ENCODE measurements at places on chromosomes 11 and 22.

DNA sequence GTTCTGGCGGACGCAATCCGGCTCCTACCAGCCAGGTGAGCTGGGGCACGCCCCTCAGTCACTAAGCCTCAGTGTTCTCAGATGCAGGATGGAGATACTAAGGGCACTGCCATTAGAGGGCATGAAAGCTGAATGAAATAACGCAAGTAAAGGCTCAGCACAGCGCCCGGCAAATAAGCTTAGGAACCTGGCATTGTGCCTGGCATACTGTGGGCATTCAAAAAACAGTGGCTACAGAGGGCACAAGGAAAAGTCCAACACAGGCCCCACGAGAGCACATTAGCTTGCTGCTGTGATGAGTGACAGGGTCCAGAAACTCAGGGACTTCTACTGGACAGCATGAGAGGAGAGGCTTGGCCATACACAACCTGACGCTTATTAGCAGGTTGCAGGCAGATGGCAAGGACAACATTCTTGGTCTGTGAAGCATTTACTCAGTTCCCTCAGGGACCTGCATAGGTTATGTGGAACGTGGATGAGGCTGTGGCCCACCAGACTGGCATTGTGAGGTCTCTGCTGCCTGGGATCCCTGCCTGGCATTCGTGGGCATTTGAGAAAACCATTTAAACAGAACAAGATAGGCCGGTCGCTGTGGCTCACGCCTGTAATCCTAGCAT is 12.2 kb downstream of the TXN2 start:
- no peak for DNase-seq

GRCh38 chr11:79667380-79667779 is 226.6 kb upstream of the TENM4 start:
- no peak for DNase-seq

DNA sequence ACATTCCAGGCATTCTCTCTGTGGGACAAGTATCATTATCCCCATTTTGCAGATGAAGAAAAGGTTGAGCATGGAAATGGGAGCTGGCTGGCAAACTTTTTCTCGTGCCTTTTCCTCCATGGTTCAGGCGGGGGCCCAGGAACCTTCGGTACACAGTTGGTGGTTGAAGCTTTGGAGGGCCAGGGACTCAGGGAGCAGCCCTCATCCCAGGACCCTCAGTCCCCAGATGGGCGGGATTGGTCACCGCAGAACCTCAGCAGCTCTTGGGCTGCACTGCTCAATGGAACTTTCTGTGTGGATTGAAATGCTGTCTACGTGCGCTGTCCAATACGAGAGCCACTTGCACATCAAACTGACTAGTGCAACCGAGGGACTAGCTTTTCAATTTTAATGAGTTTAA is 61.2 kb downstream of the TSPAN18 start:
- no peak for DNase-seq

- DNase-seq = no peak
Observed at GRCh38 chr22:45263463-45264269, 21.1 kb upstream of the UPK3A start.

- DNase-seq = no peak
Observed at GRCh38 chr11:17439316-17439782, 37.3 kb downstream of the ABCC8 start.

GRCh38 chr11:14384338-14384737 is 25.4 kb upstream of the RRAS2 start:
- DNase-seq = no peak

GRCh38 chr11:87628957-87629356 is 546.3 kb downstream of the RAB38 start:
- no peak for DNase-seq

DNA sequence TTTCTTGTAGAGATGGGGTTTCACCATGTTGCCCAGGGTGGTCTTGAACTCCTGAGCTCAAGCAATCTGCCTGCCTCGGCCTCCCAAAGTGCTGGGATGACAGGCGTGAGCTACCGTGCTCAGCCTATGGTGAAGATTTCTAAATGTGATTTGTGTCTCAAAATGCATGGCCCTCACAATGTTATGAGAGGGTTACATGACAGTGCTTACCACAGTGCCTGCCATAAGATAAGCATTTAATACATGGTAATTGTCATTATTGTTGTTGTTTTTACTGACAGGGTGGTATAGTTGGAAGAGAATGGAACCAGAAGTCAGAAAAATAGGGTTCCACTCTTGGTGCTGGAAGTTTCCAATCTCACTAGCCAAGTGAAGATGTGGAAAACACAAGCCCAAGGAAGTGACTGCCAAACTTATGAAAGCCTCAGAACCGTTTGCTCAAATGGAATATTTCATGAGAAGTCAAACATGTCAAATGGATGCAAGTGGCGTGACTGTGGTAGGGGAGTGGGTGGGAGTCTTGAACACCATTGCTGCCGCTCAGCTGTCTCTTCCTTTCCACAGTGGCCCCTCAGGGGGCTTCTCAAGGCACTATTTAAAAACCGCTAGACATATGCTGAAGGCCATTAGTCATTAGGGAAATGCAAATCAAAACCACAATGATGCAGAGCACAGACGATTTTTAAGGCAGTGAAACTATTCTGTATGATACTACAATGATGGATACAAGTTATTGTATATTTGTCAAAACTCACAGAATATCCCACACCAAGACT is 29.1 kb upstream of the LMO2 start:
- no peak for DNase-seq

DNA sequence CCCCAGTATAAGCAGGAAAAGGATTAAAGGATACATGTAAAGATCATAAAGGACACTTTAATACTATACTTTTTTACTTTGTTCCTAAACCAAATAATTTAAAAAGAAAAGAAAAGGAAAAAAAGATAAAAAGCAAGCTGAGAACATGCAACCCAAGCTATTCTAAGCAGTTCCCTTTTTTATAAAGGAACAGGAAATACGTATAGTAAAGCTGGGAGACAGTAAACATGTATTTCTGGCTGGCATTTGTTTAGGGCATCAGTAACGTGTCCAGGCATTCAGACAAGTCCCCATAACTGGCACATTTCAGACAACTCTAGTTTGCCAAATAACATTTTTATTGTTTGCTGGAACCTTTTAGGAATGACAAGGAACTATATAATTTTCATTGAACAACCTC is 24.9 kb downstream of the BCO2 start:
- DNase-seq = no peak

- peak; percentile 3 for DNase-seq
Observed at GRCh38 chr11:122750049-122750448, 88.3 kb upstream of the CRTAM start.

Data from effector CD8-positive, alpha-beta T cell (primary cell).